Stimulated activated CD8-positive, alpha-beta memory T cell treated with anti-CD3 and anti-CD28 coated beads, Interleukin-7, amount 100 ng/mL, for 1 hour (primary cell): ENCODE measurements at places on chromosomes 2 and 18.

GRCh38 chr2:160371251-160372009 is 122.2 kb downstream of the RBMS1 start:
- DNase-seq = no peak

DNA sequence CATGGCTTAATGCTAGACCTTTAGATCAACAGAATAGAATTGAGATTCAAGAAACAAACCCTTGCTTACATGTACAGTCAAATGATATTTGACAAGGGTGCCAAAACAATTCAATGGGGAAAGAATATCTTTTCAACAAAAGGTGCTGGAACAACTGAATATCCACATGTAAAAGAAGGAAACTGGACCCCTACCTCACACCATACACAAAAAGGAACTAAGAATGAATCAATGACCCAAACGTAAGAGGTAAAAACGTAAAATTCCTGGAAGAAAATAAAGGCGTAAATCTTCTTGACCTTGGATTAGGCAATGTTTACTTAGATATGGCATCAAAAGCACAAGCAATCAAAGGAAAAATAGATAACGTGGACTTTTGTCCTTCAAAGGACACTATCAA is 43.1 kb downstream of the BAZ2B start:
- no peak for DNase-seq

GRCh38 chr2:105224444-105224843 is 17.1 kb upstream of the GPR45 start:
- no peak for DNase-seq

GRCh38 chr2:71478806-71479205 is 25.4 kb downstream of the DYSF start:
- DNase-seq = no peak

DNA sequence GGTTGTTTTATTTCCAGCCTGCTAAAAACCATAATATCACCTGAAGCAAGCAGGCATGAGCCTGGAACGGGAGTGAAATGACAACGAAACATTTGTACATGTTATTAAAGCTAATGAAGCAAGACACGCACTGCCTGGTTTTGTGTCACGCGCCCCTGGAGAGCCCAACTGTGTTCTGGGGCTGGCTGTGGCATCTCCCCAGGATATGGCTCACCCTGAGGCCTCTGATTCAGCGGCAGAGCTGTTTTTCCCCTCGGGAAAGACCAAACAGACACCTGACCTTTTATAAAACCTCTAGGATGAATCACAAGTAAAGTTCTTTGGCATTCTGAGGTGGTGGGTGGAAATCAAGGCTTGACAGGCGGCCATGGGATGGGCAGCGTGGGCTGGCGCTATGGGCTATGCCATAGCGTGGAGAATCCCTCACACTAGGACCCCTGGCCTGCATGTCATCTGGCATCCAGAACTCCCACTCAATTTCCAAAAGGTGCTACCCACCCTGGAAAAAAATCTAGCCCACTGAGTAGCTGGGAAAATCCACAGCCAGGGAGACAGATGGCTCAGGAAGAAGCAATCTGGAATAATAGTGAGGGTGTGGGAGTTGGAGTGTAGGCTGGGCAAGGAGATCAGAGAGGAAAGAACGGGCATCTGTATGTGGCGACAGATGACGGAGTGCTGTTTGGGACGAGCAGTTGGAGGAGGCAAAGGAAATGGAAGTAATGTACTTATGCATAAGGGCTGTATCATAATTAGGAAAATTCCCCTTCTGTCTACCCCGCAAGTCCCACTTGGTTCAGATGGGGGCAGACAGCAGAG is 262.0 kb downstream of the AFF3 start:
- DNase-seq = no peak

GRCh38 chr2:64937687-64938491 is 51.3 kb upstream of the SLC1A4 start:
- DNase-seq = no peak

DNA sequence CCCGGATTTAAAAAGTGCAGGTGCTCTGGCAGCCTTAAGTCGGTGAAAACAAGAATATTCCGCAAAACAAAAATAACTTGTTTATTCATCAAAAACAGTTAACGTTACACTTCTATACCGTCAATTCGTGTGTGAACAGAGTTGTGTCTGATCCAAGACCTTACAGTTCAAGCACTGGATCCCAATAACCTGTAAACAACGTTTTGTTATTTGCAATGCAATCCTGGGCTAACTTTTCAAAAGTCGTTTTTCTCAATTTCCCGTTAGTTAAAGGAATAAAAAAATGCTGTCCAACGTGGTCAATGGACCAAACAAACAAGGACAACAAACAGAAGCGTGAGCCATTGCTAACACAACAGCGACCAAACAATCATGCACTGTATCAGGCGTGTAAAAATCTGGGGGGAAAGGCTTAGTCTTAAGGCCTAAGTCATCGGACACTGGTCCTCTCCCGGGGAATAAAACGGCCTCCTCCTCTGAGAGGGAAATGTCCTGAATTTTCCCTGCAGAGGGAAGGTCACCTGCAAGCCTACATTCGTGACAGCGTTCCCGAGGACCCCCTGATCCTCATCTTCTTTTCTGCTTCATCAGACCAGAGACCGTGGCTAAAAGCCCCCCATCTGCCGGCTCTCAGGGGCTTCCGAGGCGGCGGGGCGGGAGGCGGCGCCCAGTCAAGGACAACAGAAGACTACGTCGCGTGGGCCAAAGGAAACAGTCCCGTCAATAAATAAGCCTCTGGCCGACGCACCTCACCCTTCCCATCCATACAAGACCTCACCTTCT is 490 bp downstream of the NDUFS1 start:
- no peak for DNase-seq

- DNase-seq = no peak
These were observed 6.1 kb upstream of the ATG16L1 start for GRCh38 chr2:233245406-233245805.

DNA sequence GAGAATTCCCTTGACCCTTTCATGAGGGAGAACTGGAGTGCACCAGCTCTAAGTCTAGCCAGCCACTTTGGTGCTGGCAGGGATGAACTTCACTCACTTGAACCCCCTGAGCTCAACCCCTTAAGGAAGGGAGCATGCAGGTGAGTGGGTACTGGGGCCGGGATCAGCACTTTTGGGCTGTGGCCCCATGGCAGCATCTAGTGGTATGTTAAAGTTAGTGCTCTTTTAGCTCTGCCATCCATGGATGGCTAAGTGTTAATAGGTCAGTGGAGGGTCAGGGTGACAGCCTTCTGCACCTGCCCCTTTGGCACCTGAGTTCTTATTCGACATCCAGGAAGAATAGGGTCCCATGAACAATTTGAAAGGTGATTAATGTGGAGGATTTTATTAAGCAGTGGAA is 689.0 kb upstream of the FSHR start:
- DNase-seq = no peak

DNA sequence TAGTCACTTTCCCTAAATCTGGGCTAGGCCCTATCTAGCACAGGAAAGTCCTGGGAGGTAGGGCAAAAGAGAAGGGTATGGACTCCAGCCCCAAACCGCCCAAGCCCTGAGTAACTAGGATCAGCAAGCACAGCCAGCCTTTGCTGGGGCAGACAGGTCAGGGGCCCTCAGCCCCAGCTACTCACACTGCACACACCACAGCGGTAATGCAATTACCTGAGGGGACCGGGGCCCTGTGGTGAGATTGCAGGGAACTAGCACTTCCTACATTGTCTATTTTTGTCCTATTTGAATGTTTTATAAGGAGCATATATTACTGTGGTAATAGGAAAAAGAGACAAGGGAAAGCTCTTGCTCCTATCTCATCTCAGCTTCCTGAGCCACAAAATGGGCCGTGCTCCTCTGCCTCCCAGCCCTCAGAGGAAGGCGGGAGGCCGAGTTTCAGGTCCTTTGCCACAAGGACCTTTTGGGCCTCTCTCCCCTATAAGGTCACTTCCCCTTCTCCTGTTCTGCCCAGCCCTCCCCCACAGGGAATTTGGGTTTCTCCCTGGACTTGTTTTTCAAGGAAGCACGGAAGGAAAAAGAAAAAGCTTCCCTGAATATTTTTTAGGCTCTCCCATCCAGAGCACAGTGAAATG is 20.5 kb downstream of the RAB11FIP5 start:
- no peak for DNase-seq

DNA sequence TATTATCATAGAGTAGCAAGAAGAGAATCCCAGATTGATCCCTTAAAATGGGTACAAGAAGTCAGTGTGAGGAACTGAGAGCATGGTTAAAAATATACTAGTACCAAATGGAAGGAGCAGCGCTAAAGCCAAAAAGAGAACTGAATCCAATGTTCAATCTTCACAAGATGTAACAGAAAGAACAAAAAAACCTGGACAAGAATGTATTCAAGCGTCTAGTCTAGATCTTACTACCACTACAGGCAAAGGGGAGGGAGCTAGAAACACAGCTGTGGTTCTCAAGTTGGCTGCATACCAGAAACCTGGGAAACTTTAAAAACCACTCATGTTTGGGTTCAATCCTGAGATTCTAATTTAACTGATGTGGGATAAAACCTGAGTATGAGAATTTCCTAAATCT is 57.5 kb downstream of the PIAS2 start:
- DNase-seq = no peak

DNA sequence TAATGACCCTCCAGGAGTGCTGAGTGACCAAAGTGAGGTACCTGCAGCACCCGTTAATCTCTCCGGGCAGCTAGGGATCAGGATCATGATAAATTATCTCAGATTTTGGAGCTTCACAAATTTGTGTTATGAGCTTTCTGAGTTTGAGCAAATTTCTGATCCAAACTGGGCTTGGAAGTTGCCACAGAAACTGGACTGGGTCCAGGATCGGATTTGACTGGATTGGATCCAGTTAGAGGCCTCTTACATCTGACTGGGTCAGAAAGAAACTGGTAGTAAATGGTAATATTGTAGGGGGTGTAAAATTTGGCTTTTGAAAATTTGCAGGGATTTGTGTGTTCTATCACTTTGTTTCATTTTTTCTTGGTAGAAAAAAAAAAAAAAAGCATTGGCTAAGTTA is 19.7 kb upstream of the CAPN13 start:
- DNase-seq = no peak

GRCh38 chr2:69641471-69641870 is 2.1 kb downstream of the AAK1 start:
- no peak for DNase-seq

- no peak for DNase-seq
These were observed 171.1 kb upstream of the CCDC150 start for GRCh38 chr2:196468394-196468793.

GRCh38 chr2:228767196-228767595 is 503.9 kb downstream of the PID1 start:
- DNase-seq = no peak

- no peak for DNase-seq
These were observed 238.3 kb downstream of the LOXHD1 start for GRCh38 chr18:46418663-46419260.

- DNase-seq = no peak
These were observed 38.3 kb downstream of the ZNF532 start for GRCh38 chr18:58902961-58903360.

DNA sequence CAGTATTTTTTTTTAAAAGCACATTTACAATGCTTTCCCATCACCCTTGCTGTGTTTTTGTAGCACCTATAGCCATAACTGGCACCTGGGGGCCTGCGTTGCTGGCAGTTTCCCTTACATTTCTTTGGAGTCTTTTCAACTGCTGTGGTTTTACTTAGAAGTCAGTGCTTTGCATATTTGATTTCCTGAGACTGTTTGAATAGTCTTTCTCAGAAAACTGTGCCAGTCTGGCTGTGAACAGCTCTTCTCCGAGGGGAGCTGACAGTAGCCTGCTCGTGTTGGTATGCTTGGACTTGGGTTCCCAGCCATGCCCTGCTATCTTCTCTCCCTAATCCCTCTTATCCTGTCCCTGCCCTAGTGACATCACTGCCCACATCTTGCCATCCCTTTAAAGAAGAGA is 81.5 kb downstream of the DPP4 start:
- peak; percentile 27 for DNase-seq

DNA sequence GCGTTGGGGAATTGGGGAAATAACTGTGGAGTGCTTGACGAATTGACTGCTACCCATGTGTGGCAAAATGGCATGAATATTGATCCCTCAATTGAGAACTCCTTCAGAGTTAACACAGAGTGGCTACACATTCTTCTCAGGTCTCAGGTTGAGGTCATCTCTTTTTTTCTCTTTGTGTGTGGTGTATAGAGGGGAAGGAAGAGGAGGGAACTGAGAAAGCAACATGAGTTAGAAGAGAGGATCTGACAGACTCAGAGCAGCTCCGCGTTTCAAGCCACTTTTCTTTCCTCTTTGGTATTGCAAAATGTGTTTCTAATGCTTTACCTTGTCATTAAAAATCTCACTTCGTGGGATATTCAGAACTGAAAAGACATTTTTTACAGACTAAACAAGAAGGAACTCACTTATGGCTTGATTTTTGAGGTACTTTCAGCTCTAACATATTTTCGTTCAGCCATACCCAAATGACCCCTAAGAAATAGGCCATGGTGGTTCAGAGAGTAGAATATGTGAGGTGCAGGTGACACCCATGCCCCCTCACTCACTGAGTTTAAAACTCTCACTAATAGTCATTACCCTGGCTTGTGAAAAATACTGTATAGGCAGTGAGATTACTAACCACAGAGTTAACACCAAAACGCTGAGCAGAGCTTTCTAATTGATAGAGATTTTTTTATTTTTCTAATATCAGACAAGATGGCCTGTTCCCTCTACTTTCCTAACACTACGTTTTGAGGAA is 22.5 kb downstream of the STAT4 start:
- no peak for DNase-seq

GRCh38 chr18:21146016-21146415 is 34.4 kb upstream of the ROCK1 start:
- DNase-seq = no peak

DNA sequence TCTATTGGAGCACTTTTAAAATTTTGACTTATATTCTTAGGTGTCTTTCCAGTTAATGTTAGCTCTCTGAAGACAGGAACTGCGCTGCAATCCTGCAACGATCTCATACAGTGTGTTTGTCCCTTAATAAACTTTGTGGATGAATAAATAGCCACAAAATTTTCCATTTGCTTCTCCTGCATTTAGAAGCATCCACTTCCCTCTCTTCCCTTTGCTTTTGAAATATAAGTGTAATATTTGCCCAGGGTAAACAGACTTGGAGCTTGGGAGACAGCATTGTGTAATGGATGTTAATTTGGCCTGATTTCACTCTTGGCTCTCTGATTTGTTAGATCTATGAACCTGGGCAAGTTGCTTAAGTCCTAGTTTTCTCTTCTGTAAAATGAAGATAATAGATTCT is 58.2 kb upstream of the CD28 start:
- no peak for DNase-seq

GRCh38 chr2:96623116-96623515 is 15.0 kb downstream of the KANSL3 start:
- DNase-seq = no peak
